AG08396 (cell line): ENCODE measurements at places on chromosomes 4 and X.

- no peak for DNase-seq
Observed at GRCh38 chr4:2546286-2546823, 9.9 kb downstream of the FAM193A start.

GRCh38 chr4:173208420-173208819, 39.8 kb downstream of the GALNT7 start:
- no peak for DNase-seq

DNA sequence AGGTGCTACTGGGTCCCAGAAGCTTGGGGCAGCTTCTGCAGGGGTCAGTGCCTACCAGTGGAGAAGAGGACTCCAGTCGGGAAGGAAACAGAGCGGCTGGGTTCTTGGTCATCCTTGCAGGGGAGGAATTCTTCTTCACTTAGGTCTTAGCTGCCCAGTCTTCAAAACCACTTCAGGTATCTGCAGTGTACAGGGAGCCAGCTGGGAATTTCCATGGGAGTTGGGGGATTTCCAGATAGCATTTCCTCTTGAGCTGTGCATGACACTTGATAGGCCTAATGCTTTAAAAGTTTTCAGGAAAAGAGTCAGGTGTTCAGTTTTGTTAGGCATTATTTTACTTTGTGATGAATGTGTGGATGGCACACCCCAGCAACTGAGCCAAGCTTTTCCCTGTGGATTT, 58.1 kb upstream of the ENPP6 start:
- no peak for DNase-seq

- peak; percentile 13 for DNase-seq
Observed at GRCh38 chr4:94621491-94622080, 136.2 kb upstream of the BMPR1B start.

DNA sequence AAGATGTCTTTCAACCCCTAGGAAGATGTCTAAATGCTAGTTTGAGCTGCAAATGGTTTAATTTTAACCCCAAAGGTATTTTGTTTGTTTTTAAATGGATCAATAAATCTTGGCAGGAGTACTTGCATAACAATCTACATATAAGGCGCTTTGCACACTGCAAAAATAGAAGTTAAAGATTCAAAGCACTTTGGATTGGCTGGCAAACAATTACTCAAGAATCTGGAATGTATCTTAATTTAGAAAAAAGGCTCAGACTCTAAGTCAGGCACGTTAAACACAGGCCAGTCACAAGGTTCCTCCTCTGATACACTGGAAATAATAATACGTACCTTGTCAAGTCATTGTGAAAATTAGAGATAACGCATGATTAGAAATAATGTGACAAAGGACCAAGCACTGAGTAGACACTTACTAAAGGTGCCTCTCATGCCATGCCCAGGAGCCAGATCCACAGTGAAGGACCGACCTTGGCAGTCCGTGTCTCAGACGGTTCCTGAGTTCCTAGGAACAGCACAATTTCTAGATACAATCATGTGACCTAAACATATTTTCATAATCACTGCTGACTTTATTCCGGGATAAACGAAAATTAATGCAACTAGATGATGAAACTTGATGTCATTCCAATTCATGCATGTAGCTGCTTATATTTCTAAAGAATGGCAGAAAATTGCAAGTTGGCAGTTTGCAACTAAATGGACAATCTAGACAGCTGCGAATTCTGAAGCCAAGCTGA, 49.6 kb downstream of the PROM1 start:
- no peak for DNase-seq

- DNase-seq: no peak
Observed at GRCh38 chrX:27555514-27555913, 34.6 kb upstream of the DCAF8L2 start.

- DNase-seq: no peak
Observed at GRCh38 chrX:46582325-46582724, 8.8 kb downstream of the CHST7 start.

- no peak for DNase-seq
Observed at GRCh38 chr4:102318526-102318925, 26.8 kb downstream of the SLC39A8 start.

DNA sequence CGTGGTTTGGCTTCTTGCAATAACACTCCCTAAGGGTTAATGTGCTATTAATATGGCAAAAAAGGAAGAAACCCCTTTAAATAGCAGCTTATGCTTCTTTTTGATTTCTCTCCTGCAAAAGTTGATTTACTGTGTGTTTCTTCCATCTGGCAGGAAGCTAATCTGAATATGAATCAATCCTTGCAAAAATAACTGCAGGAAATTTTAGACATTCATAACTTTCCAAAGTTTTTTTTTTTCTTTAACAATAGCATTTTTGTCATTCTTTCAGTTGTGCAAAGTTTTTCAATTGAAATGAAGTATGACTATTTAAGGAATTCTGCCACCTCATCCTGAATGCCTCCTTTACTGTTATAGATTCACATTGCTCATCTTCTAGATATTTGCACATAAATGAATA, 115.6 kb downstream of the SPANXA1 start:
- DNase-seq: no peak

- peak; percentile 66 for DNase-seq
Observed at GRCh38 chrX:96684339-96685209, at the start of gene DIAPH2. Gene DIAPH2, plus strand, starts transcription at chrX:96684842.

- no peak for DNase-seq
Observed at GRCh38 chr4:17366496-17366895, 145.4 kb downstream of the QDPR start.

- DNase-seq: no peak
Observed at GRCh38 chr4:144494280-144494679, 151.7 kb upstream of the HHIP start.

- no peak for DNase-seq
Observed at GRCh38 chr4:79413032-79413885, 5.2 kb upstream of the GK2 start.

- no peak for DNase-seq
Observed at GRCh38 chrX:139018436-139018835, 306.9 kb upstream of the FGF13 start.

GRCh38 chr4:59341506-59341905, 1858.6 kb upstream of the ADGRL3 start:
- DNase-seq: no peak

- peak; percentile 21 for DNase-seq
Observed at GRCh38 chr4:165301833-165302232, 25.6 kb upstream of the MSMO1 start.

GRCh38 chrX:48800574-48801279, 1.1 kb upstream of the HDAC6 start:
- DNase-seq: no peak

- no peak for DNase-seq
Observed at GRCh38 chr4:114273238-114273637, 293.8 kb upstream of the ARSJ start.

DNA sequence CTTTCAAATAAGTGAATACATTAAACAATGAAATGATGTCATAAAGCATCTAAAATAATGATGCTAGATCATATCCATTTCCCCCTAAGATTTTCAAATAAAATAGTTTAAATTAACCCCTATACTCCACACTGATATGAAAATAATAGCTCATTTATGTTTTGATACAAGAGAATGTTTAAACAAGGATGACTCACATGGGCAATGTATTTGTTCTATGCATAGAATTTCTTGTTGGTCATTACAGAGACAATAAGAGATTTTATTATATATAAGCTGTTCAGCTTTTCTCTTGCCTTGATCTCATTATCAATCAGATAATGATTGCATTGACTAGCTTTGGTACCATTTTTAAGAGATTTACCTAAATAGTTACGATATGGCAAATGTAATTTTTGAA, 411.7 kb downstream of the ARHGAP24 start:
- DNase-seq: no peak

DNA sequence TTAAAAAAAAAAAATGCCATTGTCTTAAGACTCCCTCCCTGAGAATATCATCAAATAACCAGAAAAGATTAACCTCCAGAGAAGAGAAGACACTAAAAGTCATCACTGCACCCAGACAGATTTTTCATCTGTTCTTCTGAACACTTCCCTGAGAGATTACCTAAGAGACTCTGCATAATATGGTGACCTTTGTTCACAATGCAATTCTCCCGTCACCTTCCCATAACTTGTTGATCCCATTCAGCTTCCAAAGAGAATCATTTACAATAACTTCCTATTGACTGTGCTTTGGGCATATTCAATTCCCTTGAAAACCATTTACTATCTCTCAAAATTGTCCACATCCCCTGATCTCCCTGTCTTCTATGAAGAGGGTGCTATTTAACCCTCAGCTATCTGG, 85.1 kb upstream of the SMAD1 start:
- no peak for DNase-seq

DNA sequence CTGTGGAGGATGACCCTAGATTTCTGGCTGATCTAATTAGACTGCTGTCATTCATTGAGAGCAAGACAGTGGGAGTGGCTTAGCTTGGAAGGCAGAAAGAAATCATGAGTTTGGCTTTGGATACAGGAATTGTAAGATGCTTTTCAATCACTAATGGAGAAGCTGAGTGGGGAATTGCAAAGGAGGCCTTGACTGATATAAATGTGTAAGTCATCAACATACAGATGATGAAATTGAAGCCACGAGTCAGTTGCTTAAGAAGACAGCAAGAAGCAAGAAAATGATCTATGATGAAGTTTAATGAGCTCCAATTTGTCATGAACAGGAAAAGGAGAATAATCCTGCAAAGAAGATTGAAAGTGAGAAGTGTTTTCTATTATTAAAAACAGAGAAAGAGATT, 136.7 kb upstream of the C1QTNF7 start:
- DNase-seq: no peak

GRCh38 chrX:3962511-3963311, 249.3 kb upstream of the PRKX start:
- peak; percentile 12 for DNase-seq

DNA sequence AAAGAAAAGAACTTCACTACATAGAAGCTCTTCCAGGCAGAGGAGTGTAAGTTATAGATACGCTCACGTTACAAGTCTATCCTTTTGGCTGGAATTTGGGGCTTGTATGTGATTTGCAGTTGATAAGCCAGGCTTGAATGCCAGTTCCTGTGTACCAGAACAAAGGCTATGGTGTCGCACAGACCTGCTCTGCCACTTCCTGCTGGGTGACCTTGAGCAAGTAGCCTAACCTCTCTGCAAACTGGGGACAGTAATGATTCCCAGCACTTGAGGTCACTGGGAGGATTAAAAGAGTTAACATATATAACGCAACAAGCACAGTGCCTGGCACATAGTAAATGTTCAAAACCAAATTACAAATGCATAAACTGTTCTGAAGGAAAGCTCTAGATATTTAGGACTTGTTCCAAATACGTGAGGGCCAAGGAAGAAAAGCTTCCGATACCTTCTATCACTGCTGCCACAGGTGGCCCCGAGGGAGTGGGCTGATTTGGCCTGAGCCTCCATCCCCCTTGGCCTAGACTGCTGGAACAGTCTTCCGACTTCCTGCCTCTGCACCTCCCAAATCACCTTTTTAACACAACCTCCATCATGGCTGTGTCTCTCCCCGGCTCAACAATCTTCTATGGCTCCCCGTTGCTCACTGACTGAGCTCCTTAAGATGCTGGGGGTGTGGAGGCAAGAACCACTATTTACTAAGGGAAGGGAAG, 1.3 kb upstream of the SOWAHD start:
- DNase-seq: no peak
